ENCODE measurements at places on chromosomes 12 and 14.

DNA sequence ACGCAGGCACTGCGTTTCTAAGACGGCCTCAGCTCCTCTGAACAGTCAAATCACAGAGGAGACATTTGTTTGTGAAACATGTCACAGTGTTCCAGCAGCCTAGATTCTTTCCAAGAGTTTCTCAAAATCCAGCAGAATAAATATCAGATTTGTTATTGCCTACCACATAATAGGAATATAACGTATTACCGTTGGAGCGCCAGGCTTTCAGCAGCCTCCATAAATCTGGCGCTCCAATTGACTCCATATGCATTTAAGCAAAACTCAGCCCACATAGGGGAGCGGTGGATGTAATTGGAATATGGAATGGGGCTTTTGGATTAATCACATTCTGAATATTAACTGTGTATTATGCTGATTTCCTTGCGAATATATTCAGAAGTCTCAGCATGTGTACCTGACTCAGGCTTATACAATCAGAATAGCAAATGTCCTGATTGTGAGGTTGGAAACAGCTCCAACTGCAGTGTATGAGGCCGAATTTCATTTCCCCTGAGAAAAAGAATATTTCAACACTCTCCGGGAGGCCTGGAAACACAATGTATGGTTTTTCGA is 174.0 kb downstream of the ASCL4 start:
- no peak for DNase-seq

- no peak for DNase-seq
Measured at GRCh38 chr12:26554332-26554731, 278.7 kb downstream of the ITPR2 start.

DNA sequence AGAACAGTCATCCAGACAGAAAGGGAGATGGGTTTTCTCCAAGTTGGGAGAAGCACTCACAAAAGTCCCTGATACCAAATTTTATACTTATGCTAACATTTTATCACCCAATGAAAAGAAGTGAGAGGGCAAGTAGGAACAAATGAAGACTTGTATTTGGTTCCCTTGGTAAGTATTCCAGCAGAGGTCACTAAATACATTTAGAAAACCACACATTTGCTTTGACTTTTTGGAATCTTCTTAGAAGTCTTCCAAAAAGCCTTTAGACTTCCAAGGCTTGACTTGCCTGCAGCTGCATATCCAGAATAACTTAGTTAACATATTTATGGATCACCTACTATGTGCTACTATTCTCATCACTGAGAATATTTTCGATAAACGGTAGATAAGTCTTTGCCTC is 3.1 kb upstream of the GYS2 start:
- DNase-seq: peak; percentile 55

DNA sequence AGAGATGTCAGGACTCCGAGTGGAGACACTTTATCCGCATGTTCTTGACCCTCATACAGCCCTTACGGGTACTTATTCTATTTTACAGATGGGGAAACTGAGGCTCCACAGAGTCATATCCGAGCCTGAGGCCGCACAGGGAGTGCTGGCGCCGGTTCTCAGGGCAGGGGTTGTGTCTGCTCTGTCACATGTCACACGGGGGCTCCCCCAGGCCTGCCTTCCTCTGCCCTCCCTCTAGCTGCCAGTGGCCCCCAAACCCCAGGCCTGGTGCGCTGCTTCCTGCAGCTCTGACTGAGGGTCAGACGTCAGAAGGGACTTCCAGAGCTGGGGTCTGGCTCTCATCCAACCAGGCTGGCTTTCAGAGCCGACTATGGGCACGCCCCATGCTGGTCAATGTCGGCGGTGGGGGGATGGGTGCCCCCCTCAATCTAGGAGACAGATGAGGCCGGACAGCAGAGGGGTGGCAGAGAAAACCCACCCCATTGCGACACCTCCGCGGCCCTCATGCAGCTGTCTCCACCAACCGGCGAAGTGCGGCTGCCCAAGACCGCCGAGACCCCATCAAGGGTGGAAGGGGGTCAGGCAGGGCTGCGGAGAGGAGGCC is 811 bp upstream of the INF2 start:
- peak; percentile 21 for DNase-seq

DNA sequence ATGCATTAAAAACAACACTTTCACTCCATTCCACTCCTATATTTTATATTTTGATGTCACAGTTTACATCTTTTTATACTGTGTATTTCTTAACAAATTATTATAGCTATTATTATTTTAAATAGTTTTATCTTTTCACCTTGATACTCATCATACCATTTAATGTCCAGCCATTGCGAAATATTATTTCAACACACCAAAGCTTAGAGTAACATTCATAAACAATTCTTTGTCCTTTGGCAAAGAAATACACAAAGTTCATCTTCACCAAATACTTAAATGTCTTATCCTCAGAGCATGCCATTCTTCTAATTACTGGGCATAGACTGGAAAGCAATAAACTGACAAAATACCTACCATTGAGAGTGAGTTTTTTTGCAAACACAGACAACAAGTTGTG is 1963.4 kb upstream of the FLRT2 start:
- no peak for DNase-seq

GRCh38 chr14:99609245-99610170 is 5.5 kb upstream of the CCDC85C start:
- DNase-seq: peak; percentile 25

DNA sequence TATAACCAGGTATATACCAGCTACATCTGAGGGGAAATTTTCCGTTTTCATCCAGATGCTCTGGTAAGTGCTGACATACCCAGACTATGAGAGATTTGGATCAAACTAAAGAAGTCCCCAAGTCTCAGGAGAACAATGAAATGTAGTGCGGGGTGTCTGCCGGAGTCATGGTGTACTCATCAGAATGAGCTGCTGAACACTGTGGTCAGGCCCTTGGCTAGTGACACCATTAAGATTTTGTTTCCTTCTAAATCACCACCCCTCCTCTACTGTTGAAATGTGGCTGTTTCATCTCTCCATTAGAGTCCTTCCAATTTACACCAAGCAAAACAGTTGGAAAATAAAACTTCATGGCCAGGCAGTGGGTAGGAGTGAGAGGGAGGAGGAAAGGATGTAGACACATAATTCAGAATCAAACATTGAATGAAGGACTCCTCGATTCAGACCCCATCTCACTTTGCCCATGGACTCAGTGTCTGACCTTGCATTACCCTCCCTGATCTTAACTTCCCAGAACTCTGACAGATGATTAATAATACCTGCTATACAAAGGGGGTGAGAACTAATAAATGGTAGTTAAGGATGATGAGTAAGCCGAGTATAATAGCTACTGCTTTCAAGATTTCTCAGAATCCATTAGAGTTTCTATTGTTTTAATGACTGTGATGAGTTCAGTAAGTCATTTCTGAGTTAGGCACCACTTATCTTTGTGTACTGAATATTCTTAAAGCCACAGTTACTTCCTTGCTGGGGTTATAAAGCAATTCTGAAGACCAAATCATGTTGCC is 127.4 kb downstream of the CRADD start:
- DNase-seq: no peak

DNA sequence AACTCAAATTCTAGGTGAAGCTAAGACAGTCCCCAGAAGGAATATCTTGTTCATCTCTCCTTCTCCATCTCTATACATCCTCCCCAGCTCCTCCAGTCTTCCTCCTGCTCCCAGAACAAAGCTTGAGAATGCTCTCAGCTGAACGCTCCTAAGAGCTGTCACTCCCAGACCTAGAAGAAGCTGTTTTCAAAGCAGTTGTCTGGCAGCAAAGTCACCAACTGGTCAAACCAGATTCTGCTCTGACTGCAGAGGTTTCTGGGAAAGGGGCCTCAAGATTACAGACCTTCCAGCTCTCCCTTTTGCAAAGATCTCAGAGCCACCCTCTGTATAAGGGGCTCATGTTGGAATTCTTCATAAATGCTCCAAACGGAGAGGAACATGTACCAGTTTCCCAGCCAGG is 9.6 kb upstream of the HSPB8 start:
- no peak for DNase-seq

Measured in RKO (cell line).